NCI-H1105 treated with DMSO at 0.1 percent for 48 hours (cell line): ENCODE measurements at places on chromosomes 2 and 18.

DNA sequence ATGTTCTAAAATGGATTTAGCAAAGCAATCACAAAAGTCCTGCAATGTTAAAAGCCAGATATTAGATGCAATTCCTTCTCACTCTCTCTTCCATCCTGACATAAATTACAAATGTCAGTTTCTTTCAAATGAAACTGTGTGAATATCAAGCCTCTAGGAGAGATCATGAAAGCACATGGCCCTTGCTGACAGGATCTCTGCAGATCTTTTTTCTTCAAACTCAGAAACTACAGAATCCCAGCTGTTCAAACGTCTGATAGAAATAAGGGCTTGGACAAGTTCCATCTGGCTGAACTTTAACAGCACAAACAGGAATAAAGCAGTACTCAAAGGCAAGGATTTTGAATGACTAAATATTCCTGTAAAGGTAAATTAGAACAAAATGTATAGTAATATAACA is 47.6 kb downstream of the PDE1A start:
- peak; percentile 68 for DNase-seq

- DNase-seq = no peak
Observed at GRCh38 chr18:77648411-77648810, 398.8 kb downstream of the GALR1 start.

DNA sequence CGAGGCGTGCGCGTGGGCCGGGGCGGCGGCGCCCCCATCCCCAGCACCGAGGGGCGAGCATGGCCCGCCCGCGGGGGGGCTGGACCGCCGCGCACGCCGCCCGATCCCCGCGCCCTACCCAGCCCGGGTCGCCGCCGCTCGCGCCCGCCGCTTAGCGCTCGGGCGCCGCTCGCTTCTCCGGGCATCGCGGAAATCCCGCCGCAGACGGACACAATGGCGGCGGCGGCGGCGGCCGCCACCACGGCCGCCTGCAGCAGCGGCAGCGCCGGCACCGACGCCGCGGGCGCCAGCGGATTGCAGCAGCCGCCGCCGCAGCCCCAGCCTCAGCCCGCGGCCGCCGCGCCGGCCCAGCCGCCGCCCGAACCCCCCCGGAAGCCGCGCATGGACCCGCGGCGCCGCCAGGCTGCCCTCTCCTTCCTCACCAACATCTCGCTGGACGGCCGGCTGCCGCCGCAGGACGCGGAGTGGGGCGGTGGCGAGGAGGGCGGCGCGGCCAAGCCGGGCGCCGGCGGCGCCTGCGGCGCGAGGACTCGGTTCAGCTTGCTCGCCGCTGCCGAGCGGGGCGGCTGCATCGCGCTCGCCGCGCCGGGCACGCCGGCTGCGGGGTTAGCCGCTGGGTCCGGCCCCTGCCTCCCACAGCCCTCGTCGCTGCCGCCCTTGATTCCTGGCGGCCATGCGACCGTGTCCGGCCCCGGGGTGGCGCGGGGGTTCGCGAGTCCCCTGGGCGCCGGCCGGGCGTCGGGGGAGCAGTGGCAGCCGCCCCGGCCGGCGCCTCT is 453 bp downstream of the CABLES1 start:
- peak; percentile 32 for DNase-seq

DNA sequence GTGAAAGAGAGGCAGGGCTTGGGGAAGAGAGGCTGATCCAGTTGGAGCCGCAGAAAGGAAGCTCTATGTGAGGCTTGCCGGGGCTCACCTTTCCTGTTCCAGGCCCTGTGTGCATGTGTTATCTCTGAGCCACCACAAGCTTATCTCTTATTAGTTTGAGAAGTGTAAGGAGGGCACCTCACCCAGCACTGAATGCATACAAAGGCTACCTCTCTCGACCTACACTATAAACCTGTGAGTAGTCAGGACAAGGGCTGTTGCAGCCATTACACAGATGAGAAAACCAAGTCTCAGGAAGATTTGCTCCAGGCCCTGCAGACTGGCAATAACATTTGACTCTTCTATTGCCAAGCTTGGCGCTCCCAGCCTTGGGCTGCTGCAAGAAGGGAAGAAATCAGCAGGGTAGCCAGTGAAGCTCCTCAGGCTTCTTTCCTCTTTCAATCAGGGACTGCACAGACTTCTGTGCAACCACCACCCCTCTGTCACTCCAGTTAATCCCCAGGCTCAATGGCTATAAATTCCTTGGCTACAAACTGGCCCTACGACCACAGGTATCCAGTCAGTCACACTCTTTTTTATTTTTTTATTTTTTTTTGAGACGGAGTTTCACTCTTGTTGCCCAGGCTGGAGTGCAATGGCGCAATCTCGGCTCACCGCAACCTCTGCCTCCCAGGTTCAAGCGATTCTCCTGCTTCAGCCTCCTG is 73.8 kb downstream of the CLHC1 start:
- no peak for DNase-seq

DNA sequence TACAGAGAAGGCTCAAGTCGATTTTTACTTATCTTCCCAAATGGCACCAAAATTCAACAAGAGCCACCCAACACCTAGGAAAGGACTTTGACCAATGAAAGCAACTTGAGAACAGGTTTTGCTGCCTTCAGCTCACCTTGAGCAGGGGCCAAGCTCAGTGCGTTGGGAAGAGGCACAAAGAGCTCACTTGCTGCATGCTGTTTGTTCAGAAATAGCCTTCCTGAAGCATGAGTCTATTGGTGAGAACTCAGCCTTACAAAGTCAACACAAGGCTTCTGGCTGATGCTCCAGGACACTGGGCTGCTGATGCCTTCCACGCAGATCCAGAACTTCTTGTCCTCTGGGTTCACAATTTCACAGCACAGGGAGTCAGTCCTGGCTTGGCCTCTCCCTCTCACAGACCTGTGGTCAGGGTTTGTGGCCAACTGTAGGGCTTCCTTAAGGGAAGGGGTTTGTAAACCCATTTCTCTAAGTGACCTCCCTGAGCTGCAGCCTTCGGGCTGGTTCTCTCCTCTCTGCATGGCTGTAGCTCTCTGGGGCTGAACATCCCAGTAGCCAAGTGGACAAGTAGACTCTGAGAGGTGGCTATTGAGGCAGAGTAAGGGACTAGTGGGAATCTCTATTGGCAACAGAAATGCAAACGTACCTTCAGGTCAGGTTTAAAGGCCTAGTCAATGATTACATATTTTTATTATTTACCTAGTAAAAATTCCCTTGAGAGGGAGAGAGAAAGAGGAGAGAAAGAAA is 124.7 kb upstream of the GATA6 start:
- no peak for DNase-seq

DNA sequence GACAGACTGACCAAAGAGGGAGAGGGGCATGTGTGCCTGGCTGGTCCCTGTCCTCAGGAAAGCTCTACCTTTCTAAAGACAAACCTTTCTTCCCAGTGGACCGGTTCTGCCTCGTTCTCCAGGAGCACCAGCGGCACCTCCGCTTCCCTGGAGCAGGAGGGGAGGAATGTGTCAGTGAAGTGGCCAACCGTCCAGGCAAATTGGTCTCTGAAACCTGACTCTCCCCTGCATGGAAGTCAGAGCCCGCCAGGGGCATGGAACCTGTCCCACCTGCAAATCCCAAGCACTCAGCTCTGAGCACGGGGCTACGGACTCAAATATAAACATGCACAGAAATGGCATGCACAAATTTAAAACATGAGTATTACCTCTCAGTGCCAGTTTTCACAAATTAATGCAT is 62.9 kb downstream of the COL6A3 start:
- peak; percentile 70 for DNase-seq

DNA sequence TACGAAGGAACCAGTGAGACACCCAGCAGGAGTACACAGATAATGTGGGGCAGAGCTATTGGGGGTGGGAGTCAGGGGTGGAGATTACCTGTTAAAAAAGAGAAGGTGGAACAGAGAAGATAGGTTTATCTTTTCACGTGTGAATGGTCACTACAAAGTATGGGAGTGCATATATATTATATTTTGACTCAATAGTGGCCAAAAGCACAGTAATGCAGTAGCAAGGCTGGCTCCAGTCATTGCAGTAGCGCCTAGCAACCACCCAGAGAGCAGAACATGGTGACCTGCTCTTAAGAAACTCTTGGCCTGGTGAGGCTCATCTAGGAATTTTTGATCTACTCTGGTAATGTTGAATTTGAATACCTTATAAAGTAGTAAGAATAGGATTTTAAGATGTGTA is 1.0 kb downstream of the IMPACT start:
- peak; percentile 22 for DNase-seq

DNA sequence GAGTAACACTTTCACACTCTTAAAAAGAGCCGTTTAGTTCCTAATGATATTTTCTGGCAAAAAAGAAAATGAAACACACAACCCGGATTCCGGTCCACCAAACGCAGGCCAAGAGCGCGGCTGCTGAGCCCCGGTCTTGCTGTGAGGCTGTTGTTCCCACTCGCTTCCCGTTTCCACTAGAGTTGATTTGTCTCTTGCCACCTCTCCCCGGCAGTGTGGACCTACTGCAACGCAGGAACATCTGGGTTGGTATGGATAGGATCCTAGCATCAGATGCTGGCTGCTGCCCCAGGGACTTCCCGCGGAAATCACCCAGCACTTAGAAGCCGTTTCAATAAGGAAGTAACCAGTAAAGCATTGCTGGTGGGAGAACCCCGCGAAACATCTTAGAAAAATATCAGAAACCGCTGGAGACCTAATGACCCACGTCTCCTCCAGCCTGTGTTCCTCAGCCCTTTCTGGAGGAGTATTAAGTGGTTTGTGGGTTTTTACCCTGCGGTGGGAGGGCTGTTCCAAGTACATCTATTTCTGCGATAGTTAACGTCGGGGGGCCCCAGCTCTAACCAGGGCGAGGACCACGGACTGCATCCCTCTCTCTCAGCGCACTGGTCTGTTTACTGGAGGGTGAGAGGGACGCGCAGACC is 939 bp downstream of the DOCK10 start:
- DNase-seq = no peak

- DNase-seq = no peak
Observed at GRCh38 chr18:59182673-59183072, 37.3 kb upstream of the GRP start.

DNA sequence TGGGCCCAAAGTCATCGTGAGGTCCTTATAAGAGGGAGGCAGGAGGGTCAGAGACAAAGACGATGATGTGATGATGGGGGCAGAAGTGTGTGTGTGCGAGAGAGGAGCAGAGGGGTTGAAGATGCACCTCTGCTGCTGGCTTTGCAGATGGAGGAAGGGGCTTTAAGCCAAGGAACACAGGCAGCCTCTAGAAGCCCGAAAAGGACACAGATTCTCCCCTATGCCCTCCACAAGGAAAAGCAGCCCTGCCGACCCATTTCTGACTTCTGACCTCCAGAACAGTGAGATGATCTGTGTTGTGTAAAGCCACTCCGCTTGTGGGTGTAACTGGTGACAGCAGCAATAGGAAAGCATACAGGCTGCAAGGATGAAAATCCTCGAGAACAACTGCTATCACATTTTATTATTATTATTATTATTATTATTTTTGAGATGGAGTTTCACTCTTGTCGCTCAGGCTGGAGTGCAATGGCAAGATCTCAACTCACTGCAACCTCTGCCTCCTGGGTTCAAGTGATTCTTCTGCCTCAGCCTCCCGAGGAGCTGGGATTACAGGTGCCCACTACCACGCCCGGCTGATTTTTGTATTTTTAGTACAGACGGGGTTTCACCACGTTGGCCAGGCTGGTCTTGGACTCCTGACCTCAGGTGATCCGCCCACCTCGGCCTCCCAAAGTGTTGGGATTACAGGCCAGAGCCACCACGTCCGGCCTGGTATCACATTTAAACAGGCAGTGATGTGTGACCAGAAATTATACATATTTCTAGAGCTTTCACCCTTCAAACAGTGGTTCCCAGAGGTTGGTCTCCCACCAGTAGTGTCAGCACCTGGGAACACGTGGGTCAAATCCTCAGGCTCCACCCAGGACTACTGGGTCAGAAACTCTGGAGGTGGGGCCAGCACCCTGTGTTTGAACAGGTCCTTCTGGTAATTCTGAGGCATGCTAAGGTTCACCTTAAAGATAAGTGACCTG is 170.5 kb downstream of the TGIF1 start:
- DNase-seq = no peak

DNA sequence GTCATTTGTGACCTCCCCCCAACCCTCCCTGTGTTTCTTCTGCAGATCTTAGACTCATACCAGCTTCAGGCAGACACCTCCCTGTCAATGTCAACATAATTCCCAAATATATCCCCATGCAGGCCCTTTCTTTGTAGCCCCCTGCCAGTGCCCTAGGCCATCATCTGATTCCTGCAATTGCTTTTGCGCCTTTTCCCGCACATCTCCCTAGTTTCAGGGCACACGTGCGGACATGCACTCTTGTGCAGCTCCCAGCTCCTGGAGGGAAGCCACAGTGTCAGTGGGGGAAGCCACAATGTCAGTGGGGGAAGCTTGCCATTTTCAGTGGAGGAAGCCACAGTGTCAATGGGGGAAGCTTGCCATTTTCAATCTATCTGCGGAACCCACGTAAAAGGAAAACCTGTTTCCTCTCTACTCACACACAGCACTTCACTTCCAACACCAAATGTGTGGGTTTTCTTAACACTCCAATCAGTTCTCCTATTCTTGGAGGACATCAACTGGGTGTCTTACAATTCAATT is 256.4 kb downstream of the ACKR3 start:
- DNase-seq = no peak

DNA sequence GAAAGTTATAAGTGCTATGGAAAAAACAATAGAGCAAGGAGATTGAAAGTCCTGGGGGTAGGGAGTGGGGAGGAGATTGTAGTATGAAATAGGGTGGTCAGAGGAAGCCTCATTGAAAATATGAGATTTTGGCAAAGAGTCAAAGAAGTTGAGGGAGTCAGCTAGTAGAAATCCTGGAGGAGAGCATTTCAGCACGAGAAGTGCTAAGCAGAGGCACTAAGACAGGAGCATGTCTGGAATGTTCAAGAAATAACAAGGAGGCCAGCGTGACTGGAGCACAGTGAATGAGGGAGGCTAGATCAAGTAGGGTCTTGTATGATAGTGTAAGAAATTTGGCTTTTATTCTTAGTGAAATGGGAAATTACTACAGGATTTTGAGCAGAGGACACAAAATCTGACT is 2.1 kb upstream of the TSPYL6 start:
- DNase-seq = no peak

DNA sequence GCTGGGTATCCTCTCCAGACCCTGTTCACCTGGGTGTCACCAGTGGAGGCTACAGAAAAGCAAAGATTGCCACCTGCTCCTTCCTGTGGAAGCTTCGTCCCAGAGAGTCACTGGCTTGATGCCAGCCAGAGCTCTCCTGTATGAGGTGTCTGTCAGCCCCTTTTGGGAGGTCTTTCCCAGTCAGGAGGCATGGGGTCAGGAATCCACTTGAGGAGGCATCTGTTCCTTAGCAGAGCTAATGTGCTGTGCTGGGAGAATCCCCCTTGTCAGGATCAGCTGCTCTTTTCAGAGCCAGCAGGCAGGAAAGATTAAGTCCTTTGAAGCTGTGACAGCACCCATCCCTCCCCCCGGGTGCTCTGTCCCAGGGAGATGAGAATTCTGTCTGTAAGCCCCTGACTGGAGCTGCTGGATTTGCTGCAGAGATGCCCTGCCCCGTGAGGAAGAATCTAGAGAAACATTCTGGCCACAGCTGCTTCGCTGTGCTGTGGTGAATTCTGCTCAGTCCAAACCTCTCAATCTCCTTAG is 121.8 kb downstream of the GPR39 start:
- peak; percentile 49 for DNase-seq
